ENCODE measurements at places on chromosomes 16 and 17.
A peak's percentile ranks its signal among the peaks of the same experiment; 100 is the strongest.

DNA sequence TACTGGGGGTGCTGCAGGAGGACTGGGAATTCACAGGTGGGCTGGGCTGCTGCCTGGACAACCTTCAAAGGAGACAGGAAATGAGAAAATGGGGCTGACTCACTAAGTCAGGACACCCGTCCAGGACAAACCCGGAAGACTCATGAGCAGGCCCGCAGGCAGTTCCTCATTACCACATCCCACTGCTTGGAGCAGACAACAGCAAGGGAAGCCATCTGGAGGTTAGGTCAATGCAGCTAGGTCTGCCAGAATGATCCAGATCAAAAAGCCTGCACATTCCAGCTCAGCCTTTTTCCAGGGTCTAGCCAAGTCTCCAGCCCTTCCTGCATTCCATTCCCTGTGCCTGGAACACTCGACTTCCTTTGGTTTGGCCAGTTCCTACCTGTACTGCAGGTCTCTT is 536.5 kb upstream of the CDH11 start:
- DNase-seq = peak; percentile 53

- DNase-seq = no peak
Measured at GRCh38 chr16:85089525-85089924, 22.7 kb downstream of the CIBAR2 start.

GRCh38 chr16:31085873-31086628 is 2.7 kb downstream of the PRSS53 start:
- DNase-seq = no peak

GRCh38 chr17:58534331-58534730 is 19.9 kb upstream of the MTMR4 start:
- DNase-seq = no peak

DNA sequence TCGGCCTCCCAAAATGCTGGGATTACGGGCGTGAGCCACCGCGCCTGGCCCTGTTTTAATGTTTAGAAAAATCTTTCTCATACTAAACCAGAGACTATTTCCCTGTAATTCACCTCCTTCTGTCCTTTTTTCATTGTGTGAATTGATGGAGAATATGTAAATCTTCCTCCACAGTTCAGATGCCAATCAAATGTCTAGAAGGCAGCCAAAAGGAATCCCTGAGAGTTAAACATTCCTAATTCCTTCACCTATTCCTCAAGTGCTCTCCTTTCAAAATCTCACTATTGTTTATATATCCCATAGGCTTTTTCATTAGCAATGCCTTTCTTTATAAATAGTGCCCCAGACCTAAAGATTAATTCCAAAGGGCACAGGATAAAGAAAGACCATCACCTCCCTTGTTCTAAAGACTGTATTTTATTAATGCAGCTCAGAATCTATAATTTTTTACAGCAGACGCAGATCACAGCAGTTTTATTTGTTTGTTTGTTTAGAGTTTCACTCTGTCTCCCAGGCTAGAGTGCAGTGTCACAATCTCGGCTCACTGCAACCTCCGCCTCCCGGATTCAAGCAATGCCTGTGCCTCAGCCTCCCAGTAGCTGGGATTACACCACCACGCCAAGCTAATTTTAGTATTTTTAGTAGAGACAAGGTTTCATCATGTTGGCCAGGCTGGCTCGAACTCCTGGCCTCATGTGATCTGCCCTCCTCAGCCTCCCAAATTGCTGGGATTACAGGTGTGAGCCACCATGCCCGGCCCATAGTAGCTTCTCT is 30.5 kb downstream of the COPZ2 start:
- no peak for DNase-seq

DNA sequence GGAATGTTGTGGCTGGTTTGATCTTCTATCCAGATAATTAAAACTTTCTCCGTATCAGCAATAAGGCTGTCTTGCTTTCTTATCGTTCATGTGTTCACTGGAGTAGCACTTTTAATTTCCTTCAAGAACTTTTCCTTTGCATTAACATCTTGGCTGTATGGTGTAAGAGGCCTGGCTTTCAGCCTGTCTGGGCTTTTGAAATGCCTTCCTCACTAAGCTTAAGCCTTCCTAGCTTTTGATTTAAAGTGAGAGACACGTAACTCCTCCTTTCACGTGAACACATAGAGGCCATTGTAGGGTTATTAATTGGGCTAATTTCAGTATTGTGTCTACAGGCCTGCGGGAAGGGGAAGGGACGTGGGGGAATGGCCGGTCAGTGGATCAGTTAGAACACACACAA is 42.9 kb downstream of the MSI2 start:
- no peak for DNase-seq

- no peak for DNase-seq
Measured at GRCh38 chr17:36578671-36579070, 13.0 kb upstream of the DHRS11 start.

- DNase-seq = no peak
Measured at GRCh38 chr17:29771546-29771945, 148.8 kb upstream of the CORO6 start.

GRCh38 chr16:29790183-29790948 is at the start of gene KIF22:
KIF22 (plus strand) TSS chr16:29790751; CDS start chr16:29790760, 9 bp downstream.
- peak; percentile 98 for DNase-seq

- no peak for DNase-seq
Measured at GRCh38 chr17:43463241-43463640, 20.5 kb upstream of the DHX8 start.

DNA sequence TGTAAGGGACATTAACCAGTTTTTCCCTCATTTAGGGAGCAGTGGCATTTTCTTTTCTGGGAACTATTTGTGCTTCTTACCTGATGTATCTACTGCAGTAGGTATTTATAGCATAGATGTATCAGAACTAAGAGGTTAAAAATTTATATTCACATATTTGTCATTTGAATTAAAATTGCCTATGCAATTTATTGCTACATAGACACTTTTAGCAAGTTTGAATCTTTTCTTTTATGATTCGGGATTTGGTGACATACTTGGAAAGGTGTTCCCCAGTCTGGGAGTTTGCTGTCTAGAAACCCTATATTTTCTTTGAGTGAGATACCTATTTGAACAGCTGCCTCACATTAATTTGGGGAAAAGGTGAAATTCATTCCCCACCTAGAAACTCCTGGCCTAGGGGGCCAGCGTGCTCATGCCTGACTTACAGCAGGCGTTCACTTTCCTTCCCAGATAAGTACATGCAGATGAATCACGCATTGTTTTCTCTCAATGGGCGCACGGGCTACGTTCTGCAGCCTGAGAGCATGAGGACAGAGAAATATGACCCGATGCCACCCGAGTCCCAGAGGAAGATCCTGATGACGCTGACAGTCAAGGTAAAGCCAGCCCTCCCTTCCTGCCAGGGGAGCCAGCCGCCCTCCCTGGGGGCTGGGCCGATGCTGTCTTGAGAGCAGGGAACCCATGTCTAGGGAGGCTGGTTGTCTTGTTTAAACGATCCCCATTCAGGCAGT is 73.8 kb downstream of the SDR42E1 start:
- no peak for DNase-seq

- DNase-seq = no peak
Measured at GRCh38 chr17:50274142-50274896, at the start of gene TMEM92. TMEM92 (plus strand) TSS chr17:50274466; CDS start chr17:50274502, 36 bp downstream.

DNA sequence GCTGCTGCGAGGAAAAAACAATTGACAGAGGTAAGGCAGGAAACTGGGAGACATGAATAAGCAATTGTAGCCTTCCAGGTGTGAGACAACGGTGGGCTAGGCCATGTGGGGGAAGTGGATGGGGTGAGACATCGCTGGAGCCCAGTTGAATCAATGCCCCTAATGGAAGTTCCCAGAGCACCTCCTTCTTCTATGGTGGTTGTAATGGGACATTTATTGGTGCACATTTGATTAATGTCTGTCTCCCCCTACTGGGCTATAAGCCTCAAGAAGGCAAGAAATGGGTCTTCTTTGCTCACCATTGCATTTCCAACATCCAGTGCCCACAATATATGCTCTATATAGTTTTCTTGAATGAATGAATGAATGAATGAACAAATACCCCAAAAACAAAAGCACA is 22.7 kb upstream of the CD300E start:
- DNase-seq = peak; percentile 55

DNA sequence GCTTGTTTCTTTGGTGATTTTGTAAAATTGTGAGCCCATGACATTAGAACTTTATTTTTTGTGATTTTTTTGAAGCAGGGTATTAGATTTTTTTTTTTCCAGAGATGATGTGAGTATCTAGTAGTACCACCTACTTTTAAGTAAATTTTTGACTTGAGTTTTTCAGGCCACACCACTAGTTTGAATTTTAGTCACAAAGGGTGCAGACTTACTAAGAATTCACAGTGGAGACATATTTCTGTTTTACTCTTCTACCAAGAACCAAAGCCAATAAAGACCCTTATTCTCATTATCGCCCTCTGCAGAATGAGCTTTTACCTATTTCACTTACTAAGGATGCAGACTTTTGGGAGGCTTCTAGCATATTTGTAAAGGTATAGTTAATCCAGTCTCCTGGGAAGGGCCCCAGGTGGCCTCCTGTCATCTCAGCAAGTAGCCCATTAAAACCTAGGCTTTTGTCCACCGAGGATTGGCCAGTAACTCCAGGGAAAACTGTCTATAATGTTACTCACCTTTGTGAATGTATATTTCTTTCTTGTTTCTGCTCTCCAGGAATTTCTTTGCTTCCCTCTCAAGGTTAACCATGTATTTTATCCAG is 30.6 kb downstream of the NLK start:
- no peak for DNase-seq

- DNase-seq = no peak
Measured at GRCh38 chr16:21285314-21285713, 7.2 kb upstream of the CRYM start.

DNA sequence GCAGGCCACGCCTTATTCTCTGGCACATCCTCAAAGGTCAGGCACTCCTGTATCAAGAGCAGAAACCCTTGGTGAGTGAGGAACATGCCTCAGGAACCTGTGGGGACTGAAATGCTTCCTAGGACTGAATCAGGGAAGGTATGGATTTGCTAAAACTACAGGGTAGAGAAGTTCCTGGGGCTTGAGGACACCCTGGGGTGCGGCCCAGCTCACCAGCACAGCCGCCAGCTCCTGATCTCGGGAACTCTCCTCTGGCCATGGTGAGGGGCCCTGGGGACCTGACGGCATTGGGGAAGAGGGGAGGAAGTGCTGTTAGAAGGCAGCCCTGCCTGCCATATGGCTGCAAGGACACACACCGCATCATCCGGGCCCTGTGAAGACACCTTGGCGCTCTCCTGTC is 7.5 kb downstream of the ZSCAN10 start:
- no peak for DNase-seq

DNA sequence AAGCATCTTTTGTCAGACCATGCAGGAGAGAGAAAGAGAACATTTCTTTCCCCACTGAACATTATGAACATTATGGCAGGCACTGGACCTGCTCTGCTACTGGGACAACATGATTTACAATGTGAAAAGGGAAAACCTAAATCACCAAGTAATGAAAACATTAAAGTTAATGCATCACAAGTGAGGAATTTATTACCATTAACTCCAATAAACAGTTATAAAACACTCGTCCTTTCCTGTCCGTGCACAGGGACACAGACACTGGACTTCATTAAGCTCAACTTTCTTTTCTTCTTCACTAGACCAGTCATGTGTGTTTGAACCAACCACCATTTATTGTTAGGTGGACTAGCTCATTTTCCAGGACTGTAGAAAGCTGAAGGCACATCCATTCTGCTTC is 95.4 kb downstream of the SNX11 start:
- no peak for DNase-seq

- no peak for DNase-seq
Measured at GRCh38 chr16:84223456-84223855, 16.4 kb downstream of the KCNG4 start.

- DNase-seq = no peak
Measured at GRCh38 chr16:12976936-12977335, 75.5 kb downstream of the SHISA9 start.

DNA sequence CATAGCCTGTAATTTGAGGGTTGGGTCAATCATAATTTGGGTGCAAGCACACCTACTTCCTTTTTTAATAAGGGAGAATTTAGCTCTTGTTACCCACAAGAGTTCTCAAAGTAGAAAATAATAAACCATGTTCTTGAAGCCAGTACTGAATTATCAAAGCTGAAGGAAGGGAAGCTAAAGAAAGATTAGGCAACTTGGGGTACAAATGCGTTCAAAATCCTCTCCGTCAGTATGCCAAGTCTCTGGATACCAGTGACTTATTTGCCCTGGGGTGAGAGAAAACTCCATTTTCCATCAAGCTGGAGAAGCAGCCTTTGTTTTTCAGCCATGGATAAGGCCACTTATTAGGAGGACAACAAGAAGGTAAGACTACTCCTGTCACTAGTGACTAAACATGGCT is 23.5 kb upstream of the DHRS13 start:
- no peak for DNase-seq

GRCh38 chr17:58233543-58233942 is 4.8 kb upstream of the LPO start:
- DNase-seq = no peak

DNA sequence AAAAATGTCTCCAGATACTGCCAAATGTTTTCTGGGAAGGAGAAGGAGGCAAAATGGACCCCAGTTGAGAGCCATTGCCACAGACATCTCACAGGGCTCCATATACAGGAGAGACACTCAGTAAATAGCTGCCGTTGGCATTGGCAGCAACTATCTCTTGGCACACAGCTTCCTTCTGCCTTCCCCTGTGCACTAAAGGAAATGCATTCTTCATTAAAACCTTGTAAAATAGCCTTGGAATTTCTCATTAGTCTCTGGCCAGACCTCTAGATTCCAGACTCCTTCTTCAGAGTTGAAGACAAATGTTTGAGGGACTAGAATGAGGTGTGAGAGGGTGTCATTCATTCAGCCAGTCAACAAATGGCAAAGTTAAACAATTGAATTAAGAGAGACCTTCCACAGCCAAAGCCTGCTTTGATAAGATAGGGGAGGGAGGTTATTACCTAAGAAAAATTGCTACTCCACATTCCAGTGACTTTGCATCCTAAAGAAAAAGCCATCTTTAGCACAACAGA is 223.9 kb upstream of the HS3ST3A1 start:
- DNase-seq = no peak

Data from T47D (cell line).